Activated CD4-positive, alpha-beta memory T cell treated with anti-CD3 and anti-CD28 coated beads for 36 hours (primary cell): ENCODE measurements at places on chromosomes 2 and 18. TPM values are rescaled to one million over a fixed set of nuclear protein-coding genes. Genes with fewer than 3 reads are reported as not detected.

Gene STPG4
- not detected for total RNA-seq

DNA sequence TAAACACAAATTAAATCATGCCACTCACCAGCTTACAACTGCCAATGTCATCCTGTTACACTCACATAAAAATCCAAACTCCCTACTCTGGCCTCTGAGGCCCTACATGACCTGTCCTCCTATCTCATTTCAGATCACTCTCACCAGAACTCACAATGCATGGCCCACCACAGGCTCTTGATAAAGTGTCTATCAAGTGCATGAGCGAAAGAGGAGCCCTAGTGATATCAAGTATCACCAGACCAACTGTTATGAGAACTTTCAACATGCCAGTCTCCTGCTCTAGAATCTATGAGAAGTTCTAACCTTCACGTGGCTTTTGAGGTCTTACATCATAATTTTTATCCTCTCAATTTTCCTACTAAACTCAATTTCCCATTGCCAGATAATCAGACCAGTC, 76.4 kb upstream of the CD226 start:
- DNase-seq, result no peak

GRCh38 chr2:205967391-205968075, 118.4 kb downstream of the INO80D start:
- peak; percentile 52 for DNase-seq

DNA sequence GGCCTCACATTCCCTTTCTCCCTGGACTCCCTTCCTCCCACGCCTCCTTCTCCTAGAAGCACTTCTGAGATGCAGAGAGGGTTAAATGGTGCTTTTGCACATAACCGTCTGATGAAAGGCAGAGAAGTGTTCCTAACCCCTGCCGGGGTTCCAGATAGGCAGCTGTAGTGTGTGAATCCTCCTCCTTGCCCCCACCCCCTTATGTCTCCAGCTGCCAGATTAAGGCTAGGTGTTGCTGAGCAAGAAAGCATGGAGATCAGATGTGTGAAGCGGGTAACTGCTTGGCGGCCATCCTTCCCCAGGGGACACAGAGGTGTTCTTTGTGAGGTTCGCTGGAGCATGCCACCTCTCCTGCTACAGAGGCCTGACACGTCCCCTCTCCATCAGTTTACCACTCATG, 88.3 kb downstream of the NRP2 start:
- no peak for DNase-seq

Gene RGPD3
- total RNA-seq, result 0.31 TPM

Gene COBLL1
- total RNA-seq, result not detected

Gene FAP
- not detected for total RNA-seq

Gene CTLA4
- total RNA-seq, result 245 TPM

- no peak for DNase-seq
These were observed 194.9 kb upstream of the SPOPL start for GRCh38 chr2:138306626-138307025.

DNA sequence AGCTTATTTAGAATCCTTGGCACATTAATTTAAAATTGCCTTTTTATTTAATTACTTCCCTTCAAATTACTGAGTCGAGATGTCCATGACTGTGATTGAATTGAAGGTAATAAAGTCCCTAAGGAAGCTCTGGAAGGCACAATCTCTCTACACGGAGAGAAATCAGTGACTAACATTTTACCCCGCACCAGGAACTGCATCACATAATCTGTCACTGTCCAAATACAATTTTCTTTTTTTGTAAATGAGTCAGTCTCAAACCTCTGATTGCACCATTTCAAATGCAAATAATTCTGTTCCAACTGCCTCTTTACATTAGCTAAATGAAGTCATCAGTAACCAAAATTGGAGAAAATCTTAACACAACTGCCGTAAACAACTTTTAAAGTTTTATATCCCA, 311.9 kb downstream of the CCDC178 start:
- DNase-seq, result no peak

Gene SPATA3
- total RNA-seq, result 0.53 TPM
